ENCODE measurements at places on chromosomes 16 and 17.

DNA sequence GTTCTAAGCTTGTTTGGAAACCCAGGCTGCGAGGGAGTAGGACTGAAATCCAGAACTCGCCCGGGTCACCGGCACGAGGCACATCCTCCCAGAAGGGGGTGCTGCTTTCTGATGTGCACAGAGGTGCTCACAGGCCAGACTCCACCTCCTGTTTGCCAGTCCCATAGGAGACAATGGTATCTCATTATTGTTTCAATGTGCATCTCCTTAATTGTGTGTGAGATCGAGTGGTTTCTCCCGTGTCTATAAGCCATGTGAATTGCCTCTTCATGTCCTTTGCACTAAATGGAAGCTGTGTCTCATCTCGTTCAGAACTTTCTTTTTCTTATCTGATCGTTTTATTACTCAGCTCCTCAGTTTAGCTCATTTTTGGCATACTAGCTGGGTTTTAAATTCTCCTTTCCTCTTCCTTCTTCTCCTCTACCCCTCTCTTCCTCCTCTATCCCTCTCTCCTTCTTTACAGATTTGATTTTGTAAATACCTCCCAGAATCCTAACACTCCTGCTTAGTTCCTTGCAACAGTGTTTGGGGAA is 32.1 kb upstream of the PRKCB start:
- DNase-seq = peak; percentile 38

DNA sequence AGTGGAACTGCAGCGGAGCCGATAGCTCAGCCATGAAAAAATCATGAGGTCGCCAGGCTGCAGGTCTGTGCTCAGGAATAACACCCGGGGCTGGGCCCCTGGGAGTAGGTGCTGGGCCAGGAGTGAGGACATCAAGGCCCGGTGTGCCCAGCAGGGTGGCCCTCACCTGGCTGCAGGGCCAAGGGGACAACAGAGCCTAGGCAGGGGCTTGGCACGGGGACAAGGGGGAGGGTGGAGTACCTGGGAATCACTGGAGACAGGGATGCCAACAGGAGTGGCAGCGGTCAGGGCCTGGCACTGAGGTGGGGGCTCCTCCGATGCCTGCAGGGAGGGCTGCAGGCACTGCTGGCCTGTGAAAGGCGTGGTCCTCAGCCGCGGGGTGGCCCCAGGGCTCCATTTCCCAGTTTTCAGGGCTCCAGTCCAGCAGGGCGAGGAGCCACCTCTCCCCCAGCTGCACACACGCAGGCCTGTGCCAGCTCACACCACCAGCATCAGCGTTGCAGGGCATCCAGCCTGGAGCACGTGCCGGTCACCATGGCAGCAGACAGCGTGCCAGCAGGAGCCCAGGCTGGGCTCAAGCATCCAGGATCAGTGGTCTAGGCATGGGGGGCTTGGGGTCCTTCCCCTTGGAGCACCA is 4.7 kb upstream of the FSCN2 start:
- no peak for DNase-seq

DNA sequence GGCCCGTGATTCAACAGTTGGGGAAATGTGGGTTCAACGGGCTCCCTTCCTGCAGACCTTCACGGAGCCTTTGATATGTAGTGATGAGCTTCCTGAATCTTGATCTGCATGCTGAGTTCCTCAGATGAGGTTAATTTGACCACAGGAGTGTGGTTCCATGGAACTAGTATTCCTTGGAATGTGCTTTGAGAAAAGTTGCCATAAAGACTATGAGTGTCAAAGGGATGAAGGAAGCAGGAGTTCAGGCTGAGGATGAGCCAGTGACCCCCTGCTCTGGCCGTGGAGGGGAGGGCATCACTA is 229.2 kb downstream of the MSI2 start:
- DNase-seq = no peak

DNA sequence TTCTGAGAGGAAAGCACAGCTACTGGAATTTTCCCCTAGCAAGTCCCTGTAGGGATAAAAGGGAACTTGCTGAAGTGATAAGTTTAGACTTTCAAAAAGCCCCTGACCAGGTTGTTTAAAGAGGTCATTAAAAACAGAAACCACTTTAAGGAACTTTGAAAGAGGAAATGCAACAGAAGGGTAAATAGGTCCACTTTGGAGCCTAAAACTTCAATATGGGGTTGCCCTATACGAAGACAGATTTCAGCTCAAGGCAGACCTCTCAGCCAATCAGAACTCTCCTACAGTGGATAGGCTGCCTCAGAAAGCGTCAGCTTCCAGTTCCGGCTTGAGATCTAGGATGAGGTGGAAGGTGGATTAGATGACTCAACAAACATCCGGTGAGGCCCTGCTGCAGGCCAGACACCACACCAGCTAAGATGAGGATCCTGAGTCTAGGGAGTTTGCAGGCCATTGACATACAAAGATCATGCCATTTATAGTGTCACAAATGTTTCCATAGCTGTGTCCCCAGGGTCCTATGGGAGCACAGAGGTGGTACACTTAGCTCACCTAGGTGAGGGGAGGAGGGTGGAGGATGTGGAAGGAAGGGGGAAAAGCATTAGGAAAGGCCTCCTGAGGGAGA is 7.9 kb upstream of the MFSD6L start:
- DNase-seq = no peak

DNA sequence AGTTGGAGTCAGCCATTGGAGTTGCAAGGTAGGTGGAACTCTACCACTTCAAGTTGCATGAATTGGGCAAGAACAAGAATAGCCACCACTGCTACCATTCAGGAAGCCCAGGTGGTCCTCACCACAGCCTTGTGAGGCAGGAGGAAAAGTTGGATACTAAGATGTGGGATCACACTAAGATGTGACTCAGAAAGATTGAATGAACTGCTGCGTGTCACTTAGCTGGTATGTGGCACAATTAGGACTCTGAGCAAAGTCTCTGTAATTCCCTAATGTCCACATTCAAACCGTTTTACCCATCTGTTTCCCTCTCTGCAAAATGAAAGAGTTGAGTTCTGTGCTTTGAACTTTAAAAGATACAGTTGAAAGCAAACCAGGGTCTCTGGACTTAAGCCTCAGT is 44.7 kb upstream of the HS3ST3A1 start:
- no peak for DNase-seq

DNA sequence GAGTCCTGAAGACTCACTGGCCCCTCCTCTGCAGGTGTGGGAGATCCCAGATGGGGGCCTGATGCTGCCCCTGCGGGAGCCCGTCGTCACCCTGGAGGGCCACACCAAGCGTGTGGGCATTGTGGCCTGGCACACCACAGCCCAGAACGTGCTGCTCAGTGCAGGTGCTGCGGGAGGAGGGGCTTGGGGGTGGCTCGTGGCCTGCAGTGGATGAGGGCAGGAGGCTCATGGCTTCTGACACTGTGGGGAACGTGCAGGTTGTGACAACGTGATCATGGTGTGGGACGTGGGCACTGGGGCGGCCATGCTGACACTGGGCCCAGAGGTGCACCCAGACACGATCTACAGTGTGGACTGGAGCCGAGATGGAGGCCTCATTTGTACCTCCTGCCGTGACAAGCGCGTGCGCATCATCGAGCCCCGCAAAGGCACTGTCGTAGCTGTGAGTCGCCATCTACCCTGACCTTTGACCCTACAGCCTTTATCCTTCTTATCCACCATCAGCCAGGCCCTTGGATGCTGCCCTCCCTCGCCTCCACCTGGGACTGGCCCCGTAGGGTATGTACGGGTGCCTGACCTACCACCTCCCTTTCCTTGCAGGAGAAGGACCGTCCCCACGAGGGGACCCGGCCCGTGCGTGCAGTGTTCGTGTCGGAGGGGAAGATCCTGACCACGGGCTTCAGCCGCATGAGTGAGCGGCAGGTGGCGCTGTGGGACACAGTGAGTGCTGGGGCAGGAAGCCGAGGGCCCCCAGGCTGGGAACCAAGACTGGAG is 3.6 kb downstream of the CORO1A start:
- DNase-seq = no peak

DNA sequence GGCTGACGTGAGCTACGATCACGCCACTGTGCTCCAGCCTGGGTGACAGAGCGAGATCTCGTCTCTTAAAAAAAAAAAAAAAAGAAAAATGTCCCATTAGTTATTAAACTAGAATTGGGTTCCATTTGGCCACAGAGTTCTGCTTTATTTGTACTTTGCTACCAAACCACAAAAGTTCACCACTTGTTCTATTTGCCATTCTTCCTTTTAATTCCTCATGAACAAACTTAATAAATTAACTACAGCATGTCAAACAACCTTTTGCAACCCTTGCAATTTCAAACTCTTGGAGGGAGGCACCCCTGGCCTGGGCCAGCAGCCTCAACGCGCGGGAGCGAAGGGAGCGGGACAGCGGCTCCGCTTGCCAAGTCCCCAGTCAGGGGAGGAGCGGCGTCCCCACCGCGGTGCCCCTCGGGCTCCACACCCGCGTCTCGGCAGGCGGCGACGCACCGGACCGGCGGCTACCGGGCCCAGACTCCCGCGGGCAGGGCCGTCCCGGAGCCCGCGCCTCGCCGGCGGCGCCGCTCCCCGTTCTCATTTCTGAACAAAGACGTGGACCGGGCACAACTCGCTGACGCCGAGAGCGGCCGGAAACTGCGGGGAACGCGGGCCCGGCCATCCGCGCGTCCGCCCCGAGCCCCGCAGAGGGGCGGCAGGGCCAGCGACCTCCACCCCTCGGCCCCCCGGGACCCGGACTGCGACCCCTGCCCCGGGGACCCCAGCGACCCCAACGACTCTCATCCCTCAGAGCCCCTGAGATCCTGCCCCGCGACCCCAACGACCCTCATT is 775 bp downstream of the CYTH1 start:
- DNase-seq = peak; percentile 7

GRCh38 chr16:11340710-11341109 is 4.5 kb upstream of the RMI2 start:
- no peak for DNase-seq

GRCh38 chr16:49441366-49441780 is 67.8 kb downstream of the C16orf78 start:
- no peak for DNase-seq

- DNase-seq = peak; percentile 9
Measured at GRCh38 chr16:12971241-12971640, 69.8 kb downstream of the SHISA9 start.

DNA sequence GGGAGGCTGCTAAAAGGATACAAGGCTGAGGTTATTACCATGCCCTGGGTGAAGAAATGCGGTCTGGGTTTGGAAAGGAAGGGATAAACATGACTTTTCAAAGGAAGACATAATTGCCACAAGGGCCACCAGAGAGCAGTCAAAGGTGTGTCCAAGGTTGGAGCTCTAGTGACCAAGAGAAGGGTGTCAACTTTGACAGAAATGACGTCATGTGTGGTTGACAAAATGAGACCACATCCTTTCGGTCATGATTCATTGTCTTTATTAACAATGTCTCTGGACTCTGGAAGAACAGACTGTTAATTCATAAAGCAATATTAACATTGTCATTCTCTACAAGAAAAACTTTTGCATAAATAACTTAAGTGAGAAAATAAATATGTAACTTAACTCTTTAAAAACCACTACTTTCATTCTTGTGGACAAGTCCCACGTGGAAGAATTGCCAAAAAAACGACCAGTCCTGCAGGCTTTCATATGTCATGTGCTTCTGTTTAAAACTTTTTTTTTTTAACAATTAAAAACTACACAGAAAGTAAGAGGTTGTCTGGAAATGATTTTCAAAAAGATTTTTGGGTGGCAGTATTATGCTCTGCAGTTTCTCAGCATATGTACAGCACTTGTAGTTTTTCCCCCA is 5.0 kb downstream of the SOST start:
- DNase-seq = peak; percentile 8

GRCh38 chr16:88789594-88789993 is 4.6 kb upstream of the PIEZO1 start:
- DNase-seq = no peak

DNA sequence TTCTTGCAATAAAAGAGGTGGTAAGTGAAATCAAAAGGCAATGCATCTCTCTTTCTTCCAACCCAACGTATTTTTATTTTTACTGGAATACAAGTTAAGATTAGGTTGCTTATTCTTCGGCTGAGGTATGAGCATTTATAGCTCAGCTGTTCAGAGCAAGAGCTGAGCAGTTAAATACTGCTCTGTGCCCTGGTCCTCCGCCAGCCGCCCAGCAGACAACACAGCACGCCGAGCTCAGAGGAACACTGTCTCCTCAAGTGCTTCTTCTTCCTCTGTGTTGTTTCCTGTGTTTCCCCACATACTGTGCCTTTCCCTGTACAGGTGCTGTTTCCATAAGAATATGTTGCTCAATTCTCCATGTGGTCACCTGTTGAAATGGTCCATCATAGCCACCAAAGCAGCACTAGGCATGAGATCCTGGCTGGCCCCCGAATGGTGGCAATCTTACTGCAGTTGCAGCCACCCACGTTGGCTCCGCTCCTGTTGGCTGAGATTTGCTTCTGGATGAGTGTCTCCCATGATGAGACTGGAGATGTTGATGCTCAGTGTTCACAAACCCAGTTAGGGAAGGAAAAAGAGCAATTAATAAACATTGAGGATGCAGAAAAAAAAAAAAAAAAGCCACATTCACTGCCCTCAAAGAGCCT is 515.3 kb downstream of the GRIN2A start:
- DNase-seq = no peak

DNA sequence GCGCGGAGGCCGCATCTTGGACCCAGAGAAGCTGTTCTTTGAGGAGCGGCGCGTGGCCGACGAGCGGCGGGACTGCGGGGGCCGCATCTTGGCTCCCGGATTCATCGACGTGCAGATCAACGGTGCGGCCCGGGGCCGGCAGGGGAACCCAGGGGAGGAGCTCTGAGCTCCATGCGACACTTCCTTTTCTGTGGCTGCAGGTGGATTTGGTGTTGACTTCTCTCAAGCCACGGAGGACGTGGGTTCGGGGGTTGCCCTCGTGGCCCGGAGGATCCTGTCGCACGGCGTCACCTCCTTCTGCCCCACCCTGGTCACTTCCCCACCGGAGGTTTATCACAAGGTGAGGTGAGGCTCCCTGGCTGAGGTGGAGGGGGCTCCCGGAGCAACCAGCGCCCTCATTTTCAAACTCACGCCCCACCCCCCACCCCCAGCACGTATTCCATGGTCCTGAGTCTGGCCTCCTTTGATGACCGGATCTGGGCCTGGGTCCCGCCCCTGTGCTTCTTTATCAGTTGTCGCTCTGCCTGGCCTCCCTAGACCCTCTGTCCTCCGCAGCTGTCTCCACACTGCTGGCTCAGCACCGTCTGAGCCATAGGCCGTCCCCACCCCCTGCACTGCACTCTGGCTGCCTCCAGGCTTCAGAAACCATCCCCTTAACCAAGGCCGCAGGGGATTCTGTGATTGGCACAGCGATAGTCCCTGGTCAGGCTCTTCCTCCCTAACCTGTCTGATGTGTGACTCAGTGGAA is 787 bp downstream of the AMDHD2 start:
- no peak for DNase-seq

DNA sequence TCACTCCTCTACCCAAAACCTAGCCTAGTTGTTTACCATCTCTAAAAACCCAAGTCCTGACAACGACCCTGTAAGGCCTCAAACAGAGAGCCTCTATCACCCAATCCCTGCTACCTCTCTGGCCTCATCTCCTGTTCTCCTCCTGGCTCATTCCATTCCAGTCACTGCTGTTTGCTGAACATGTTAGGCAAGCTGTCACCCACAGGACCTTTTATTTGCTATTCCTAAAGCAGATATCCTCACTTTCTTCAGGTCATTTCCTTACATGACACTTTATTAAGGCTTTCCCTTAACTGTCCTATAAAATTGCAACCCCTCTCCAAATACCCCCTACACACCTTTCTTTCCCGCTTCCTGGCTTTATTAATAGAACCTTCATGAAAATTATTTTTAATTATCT is 85.1 kb downstream of the KANSL1 start:
- DNase-seq = no peak

GRCh38 chr16:29994600-29995323 is 655 bp downstream of the HIRIP3 start:
- DNase-seq = peak; percentile 58

GRCh38 chr16:80390046-80390445 is 150.7 kb upstream of the DYNLRB2 start:
- no peak for DNase-seq

All from LoVo (cell line).